Occipital lobe (tissue), 3 donors: ENCODE measurements at places on chromosomes 4 and X. TPM values are rescaled to one million over a fixed set of nuclear protein-coding genes. Genes with fewer than 3 reads are reported as not detected.

DNA sequence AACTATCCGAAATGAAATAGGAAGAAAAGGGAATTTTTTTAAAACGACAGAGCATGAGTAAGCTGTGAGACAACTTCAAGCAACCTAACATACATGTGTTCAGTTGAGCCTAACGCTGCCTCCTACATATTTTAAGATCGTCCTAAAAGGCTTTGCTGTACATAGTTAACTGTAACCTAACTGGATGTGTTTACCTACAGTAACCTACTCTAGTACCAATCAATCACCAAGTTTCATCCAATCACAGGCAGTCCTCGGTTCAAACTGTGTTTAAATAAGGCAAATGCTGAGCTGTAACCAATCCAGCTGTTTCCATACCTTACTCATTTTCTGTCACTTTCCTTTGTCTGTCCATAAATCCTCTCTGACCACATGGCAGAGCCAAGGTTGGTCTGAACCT is 17.1 kb downstream of the RCHY1 start:
- DNase-seq: no peak

- DNase-seq: no peak
Measured at GRCh38 chr4:138003248-138003647, 238.9 kb downstream of the SLC7A11 start.

GRCh38 chrX:149871940-149872339 is 9.0 kb upstream of the MAGEA8 start:
- DNase-seq: no peak

DNA sequence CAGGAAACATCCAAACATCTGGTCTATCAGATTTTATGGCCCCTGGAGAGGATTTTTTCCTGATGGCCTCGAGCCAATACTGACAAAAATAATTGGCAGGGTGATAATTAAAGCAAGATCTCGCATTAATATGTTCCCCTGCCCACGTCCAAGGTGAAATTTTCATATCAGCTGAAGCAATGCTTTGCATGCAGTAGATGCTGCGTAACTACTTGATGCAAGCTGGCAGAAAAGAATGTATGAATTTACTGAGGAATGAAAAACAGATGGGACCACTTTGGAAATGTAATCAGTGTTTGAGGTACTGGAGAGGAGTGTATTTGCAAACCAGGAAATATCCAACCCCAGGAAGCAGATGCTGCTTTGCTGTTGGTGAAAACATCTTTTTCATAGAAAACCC is 36.8 kb upstream of the REST start:
- DNase-seq: no peak

- DNase-seq: no peak
Measured at GRCh38 chrX:43676971-43677572, 21.0 kb downstream of the MAOA start.

DNA sequence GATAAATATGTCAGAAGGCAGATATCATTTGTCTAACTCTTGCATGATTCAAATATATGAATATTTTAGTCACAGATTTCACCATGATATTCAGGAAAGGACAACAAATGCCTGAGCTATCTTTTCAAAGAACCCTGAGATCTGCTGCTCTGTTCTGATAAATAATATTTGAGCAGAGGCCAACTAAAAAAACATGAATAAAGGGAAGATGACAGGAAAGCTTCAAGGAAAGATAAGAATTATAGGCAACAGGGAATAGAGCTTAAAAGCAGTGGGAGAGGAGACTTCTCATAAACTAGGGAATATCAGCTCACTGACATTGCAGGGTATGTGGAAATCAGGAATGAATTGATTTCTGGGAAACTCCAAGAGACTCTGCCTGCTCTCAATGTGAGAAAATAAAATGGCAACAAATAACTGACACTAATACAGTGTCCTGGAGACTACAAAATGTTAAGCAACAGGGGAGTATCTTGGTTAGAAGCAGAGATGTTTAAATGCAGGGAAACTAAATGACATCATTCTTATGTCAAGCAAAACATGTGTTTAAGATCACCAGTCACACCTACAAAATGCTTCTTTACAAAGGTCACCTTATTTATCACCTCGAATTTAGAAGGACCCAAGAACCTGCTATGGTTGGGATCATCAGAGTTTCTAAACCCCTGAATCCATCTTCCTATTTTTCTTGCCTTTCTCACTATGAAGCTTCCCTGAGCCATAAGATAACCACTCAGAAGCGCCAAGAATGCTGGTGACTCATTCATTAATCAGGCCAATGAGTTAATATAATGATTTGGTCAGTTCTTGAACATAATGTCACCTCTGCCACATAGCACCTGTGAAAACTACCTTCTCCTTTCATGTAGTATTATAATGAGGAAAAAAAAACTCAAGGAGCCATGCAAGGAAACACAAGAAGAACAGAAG is 78.1 kb downstream of the NDST3 start:
- no peak for DNase-seq

GRCh38 chrX:22952010-22952409 is 47.8 kb upstream of the DDX53 start:
- DNase-seq: no peak

DNA sequence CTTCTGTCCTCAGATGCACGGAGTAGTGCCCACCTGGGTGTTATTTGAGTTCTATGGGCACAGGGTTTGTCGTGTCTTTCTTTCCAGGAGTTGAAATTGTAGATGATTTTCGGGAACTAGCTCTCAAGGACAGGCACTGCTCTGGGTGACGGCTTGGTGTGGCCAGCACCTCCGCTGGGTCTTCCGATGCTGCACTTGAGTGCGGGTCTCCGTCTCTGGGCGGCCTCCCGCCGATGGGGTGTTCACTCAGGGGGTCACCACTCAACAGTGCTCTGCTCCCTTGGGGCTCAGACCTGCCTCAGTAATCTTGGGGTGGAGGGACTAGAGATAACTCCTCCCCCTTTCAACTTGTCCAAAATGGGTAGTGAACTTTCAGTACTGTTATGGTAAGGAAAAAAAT is 2.5 kb downstream of the ZFP92 start:
- DNase-seq: no peak

DNA sequence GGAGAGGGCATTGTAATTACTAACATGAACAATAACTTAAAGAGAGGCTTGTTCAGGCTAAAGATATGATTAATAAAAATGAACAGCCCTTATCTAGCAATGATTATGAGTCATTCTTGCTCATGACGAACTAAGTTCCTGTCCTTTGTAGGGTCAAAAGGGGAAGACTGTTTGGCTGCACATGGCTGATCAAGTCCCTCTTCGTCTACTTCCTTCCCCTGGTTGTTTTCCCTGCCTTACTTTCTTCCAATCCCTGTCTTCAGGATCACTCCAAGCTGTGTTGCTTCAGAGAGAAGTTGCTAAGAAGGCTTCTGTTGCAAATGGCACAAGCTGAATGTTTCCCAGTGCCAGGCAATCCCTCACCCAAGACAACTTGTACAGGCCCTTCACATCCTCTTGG is 115.0 kb upstream of the HS3ST1 start:
- no peak for DNase-seq

DNA sequence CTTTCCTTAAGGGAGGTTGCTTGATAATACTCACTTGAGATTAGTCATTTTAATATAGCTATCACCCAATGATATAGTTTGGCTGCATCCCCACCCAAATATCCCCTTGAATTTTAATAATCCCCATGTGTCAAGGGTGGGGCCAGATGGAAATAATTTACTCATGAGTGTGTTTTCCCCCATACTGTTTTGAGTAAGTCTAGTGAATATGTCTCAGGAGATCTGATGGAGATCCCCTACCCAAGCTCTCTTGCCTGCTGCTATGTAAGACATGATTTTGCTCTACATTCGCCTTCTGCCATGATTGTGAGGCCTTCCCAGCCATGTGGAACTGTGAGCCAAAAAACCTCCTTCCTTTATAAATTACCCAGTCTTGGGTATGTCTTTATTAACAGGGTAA is 539.7 kb upstream of the GRID2 start:
- no peak for DNase-seq

- DNase-seq: no peak
Measured at GRCh38 chr4:22483551-22483981, 32.3 kb downstream of the ADGRA3 start.

Gene CD38
- 6.1 TPM for total RNA-seq

Gene POLN
- 7.8 TPM for total RNA-seq

Gene AWAT2
- total RNA-seq: not detected

Gene ZFP92
- 1.9 TPM for total RNA-seq

Gene INTS6L
- 33.1 TPM for total RNA-seq

Gene DMRTC1
- total RNA-seq: not detected
